Caki2 (cell line): ENCODE measurements at places on chromosomes 2 and 18. TPM values are rescaled to one million over a fixed set of nuclear protein-coding genes. Genes with fewer than 3 reads are reported as not detected.

- DNase-seq: no peak
Measured at GRCh38 chr2:68568116-68568515, 75.3 kb upstream of the PROKR1 start.

DNA sequence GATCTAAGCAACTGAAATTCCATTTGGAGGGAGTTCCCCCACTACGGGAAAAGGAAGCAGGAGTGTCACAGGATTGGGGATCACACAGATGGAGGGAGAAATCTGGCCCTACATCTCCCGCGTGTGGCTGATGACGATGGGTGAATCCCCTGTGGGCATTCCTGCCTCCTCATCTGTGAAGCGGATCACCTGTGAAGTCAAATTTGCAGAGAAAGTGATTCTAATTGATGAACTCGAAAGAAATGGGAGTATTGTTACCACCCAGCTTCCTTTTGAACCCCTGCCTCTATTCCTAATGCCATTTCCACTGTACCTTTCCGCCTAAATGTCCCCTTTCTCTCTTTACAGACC, 92.0 kb downstream of the CMPK2 start:
- no peak for DNase-seq

DNA sequence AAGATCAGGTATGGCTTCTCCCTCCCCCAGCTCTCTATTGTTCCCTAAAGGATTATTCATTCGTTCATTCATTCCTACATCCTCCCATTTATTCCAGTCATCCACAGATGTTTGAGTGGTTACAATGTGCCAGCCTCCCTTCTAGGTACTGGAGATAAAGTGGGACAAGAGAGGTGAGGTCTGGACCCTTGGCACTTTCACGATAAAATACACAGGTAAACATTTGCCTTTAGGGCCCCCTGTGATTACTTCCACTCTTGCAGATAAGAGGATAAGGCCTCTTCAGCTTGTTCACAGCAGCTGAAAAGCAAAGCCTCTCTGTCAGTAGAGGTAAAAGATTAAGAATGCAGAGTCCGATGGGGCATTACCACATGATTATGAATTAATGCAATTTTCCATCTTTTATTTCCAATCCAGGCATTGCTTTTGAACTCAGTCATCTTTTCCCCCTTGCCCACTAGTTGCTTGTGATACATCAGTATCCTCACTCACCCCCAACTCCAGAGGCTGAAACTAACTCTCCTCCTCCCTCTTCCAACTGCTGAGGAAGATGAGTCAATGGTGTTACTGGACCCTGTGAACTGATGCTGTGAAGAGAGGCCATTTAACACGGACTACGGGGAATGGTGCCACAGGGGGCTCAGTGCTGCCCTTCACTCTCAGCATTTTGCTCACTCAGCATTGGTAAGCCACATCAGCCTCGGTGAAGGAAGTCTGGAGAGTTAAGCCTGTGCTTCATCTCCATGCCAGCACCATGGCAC, 1.1 kb upstream of the DPP4 start:
- DNase-seq: no peak

GRCh38 chr2:177882501-177882900, 190.1 kb downstream of the PDE11A start:
- no peak for DNase-seq

DNA sequence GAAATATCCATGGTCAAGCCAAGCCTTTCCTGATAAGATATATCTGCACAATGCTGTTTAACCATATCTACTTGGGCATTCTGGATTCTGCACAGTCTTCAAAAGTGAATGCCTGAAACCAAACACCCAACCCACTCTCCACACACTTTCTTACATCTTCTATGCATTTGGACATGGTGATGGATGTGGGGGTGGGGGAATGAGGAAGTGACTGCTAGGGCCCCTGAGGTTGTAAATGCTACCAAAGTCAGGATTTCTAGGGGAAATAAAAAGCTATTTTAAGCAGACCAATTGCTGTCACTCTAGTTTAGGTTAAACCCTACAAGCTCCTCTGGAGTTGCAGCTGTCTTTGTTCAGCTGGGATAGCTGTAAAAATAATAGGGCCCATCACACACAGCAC, 26.7 kb upstream of the TGFA start:
- DNase-seq: no peak

DNA sequence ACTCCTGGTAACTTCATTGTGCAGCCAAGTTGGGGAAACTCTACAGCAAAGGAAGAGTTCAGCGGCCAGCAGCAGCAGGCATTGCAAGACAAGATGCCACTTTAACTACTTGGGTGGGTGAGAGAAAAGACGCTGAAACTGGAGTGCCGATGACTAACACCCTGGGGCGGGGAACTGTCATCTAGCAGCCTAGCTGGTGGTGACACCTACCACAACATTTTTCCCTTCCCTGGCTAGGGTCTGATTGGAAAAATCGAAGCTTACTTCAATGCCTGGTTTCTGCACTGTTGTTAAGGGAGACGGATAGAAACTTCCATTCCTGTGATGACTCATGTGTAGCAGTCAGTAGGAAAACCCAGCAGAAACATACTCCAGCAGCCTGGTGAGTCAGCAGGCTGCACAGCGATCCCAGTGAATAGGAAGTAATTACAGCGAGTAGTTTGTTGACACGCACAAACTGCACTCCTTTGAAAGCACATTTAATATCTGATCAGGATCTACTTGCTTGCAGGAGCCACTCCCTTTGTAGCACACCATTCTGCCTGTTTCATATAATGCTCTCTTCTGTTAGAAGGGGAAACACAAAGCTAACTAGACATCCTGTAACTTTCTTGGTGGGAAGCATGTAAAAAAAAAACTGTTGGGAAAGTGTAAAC, 62.1 kb upstream of the MAPRE2 start:
- peak; percentile 89 for DNase-seq

DNA sequence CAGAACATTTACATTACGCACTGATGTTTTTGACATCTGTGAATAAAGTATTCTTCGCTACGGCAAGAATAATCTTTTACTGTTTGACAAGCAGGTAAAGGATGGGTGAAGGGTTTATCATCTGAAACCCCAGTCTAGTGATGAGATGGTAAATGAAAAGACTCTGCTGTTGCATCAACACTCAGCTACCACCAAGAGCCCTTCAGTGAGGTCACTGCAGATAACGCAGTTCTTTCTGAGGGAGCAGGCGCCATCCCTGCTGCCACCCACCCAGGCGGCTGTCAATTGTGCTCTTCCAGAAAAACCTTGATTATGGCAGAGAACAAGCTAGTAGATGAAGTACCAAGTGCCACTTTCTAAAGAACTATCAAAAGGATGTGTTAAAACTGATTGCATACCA, 58.7 kb downstream of the ABCG8 start:
- no peak for DNase-seq

GRCh38 chr18:43046322-43046721, 69.2 kb downstream of the RIT2 start:
- no peak for DNase-seq

DNA sequence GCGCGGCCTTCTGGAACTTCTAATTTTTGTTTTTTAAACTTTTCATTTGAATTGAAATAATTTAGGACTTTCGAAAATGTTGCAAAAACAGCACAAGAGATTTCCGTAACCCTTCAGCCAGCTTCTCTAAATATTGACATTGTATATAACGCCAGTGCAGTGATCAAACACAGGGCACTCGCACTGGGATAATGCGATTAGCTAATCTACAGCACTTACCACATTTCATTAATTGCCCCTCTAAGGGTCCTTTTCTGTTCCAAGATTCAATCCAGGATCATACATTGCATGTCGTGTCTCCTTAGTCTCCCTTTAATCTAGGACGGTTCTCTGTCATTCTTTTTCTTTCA, 343 bp upstream of the CD302 start:
- no peak for DNase-seq

DNA sequence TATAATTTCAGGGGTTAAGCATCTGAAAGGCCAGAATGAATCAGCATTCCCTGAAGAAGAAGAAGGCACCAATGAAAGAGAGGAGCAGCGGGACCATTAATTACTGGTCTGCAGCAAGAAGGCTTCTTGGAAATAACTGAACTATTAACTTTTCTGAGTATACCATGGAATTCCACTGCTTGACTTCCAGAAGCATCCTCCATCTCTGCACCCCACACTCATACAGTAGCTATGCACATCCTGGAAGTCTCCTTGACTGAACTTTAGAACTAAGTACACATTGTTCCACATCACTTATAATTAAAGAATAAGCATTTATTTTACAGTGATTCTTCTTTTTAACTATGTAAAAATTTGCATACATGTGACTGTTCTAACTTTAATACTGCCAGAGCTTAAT, 131.5 kb downstream of the PPP1R1C start:
- DNase-seq: no peak

- DNase-seq: no peak
Measured at GRCh38 chr2:231172025-231172424, 26.4 kb upstream of the ARMC9 start.

DNA sequence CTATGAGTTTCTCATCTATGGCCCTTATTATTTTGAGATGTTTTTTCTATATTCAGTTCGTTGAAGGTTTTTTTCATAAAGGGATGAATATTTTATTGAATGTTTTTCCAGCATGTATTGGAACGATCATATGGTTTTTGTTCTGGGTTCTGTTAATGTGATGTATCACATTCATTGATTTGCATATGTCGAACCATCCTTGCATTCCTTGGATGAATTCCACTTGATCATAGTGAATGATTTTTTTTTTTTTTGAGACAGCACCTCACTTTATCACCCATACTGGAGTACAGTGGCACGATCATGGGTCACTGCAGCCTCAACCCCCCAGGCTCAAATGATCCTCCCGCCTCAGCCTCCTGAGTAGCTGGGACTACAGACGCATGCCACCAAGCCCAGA, 5.5 kb upstream of the NEMP2 start:
- DNase-seq: no peak

DNA sequence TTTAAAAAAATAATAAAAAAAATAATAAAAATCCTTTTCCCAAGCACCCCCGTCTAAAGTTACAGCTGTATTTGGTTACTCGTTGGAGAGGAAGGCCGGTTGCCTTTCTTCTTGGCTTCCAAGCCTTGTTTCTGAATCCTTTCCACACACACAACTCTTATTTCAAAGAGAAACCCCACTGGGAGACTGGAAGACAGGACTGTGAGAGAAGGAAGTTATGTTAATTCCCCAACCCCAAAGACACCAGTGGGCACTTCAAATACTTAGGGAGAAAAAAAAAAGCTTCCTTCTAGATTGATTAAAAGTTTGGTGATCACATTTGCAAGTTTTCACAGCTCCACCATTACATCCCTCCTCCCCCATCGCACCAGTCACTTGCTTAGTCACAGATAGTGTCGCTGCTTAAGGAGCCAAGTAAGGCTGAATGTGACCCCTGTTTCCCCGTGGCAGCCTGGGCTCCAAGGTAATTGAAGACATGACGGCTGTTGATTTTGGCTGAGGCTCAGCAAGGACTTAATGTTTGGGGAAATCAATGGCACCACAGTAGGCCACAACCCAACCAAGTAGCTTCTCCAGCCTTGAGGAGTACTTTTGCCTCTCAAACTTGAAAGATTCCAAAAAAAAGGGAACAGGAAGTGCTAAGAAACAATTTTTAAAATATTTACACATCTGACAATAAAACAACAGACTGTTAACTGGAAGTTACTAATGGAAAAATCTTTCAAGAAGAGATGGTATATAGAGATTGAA, 40.8 kb upstream of the FRZB start:
- DNase-seq: no peak

DNA sequence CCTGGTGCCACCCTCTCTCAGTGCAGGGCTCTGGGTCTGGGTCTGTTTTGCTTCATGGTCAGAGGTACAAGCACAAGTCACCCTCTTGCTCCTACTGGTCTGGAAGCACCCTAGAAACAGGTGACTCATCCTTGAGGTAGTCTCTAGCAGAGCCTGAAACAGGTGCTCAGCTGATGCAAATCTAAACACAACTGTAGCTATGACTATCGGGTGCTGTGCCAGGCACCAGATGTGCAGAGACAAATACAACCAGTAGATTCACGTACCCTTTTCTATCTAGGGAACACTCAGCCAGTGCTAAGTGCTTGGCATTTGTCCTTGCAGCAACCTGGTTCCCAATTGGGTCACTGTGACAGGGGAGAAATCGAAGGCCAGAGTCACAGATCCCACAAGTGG, 140.9 kb upstream of the MYCN start:
- DNase-seq: no peak

DNA sequence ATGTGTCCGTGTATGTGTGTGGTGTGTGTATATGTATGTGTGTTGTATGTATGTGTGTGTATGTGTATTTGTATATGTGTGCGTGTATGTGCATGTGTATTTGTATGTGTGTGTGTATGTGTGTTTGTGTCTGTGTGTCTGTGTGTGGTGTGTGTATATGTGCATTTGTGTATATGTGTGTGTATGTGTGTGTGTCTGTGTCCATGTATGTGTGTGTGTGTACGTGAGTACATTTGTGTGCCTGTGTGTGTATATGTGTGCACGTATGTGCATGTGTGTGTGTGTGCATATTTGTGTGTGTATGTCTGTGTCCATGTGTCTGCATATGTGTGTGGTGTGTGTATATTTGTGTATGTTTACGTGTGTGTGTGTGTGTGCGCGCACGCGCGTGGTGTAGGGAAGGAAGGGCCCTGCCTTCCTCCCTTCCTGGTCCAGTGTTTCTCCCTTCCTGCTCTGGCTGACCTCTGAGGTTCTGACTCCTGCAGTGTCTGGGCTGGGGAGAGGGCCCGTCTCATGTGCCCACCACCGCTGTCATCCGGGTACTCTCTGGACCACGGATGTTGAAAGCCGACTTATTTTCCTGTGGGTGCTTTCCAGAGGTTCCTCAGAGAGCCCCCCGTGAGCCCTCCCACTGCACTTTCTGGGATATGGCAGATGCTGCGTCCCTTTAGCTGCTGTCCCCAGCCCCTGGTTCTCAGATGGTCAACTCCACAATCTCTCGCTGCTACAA, 209.5 kb downstream of the DYSF start:
- DNase-seq: no peak

GRCh38 chr2:180246268-180246667, 239.2 kb upstream of the CWC22 start:
- no peak for DNase-seq

DNA sequence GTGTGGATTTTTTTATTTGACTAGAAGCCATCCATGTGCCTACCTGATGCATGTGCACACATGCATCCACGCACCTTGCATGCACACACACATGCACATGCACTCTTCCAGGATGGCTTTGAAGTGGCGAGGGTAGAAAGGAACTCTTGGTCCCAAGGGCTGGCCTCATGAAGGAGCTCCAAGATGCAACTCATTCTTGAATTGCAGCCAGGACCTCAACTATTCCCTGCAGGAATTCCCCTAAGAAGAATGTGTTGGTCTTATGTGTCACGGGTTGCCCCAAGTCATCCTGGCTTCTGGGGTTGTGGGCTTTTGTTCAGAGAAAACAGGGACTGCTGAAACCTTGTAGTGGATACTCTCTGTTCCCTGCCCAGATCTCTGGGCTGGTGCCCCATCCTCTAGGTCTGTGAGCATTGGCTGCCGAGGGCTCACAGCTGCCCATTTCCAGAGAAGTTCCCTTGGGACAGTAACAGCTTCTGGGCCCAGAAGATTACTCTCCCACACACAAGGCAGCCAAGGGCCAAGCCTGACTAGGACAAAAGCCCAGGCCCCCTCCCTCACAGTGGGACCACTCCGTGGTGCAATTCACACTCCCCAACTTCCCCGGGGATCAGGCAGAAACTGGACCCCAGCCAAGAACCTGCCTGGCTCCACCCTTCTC, 137.6 kb downstream of the COPS8 start:
- peak; percentile 66 for DNase-seq

- no peak for DNase-seq
Measured at GRCh38 chr18:38898167-38898566, 1332.6 kb upstream of the CELF4 start.

GRCh38 chr2:217410681-217410960, 550.8 kb upstream of the TNP1 start:
- no peak for DNase-seq

Gene PIEZO2
- total RNA-seq: 2.8 and 9.4 TPM in 2 replicates

Gene PLCL1
- total RNA-seq: not detected in 2 replicates

Gene CHRNG
- not detected in 2 replicates for total RNA-seq

Gene AKAIN1
- not detected in 2 replicates for total RNA-seq
